ENCODE measurements at places on chromosomes 2 and 18.

- peak; percentile 21 for DNase-seq
Observed at GRCh38 chr2:209977386-209978239, 24.8 kb upstream of the RPE start.

DNA sequence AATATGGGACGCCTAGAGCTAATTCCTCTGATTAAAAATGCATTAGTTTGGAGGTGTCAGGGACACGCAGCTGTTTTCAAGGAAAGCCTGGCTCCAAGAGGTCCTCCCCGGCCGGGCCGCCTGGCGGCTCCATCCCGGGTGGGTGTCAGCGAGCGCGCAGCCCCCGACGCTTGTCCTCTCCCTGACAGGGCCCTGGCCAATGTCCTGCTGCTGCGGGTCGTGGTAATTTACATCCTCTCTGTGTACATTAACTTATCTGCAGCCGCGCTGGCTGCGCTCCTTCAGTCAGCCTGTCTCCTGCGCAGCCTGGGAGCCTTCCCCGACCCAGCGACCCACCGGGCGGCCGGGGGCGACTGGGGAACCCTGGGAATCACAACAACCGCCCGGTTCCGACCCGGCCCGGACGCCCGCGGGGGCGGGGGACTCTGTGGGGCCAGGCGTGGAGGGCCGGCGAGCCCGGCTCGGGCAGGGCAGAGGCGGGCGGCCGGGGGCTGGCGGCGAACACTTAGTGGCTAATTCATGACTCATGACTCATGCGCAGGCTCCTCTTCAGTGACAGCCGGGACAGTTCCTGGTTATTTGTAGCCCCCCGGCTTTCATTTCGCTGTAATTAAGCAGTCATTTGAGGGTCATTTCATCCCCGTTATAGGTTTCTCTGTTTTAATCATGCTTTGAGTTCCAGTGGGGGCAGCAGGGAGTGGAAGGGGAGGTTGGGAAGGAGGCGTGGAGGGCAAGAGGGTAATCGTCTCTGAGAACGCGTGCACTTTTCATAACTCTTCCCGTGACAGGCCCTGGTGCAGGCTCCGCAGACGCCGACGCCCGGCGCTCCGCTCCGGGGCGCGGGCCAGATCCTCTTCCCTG lies 141.9 kb upstream of the CTAGE1 start:
- DNase-seq, result peak; percentile 38

DNA sequence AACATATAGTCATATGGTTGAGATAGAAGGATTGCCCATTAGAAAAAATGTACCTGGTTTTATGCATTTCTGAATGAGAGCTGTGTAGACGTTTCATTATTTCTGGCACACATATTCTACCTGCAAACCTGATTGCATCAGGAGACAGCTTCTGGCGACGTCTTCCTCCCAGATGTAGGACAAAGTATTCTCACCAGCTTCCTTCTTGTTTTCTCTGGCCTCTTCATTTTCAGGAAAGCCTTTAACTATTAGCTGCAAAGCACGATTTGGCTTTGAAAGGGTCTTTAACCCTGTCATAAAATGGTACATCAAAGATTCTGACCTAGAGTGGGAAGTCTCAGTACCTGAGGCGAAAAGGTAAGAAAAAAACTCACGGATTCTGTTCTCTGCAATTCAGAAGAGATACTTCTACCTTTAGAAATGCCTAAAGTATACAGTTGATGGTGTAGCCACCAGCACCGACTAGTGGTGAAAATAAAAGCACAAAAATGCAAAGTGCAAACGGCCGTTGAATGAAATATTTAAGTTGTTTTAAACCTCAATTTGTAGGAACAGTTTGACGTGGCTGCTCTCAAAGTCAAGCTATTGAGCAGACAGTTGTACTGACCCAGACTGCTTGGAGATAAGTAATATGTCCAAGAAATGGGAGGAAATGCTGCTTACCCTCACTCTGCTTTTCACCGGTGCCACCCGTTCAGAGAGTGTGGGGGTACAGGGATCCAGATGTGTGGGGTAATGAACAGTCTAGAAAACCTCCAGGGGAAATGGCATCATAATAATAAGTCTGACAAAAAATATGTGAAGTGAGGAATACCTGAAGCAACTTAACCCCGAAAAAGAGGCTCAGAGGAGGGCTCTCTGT lies 20.2 kb downstream of the IL18RAP start:
- peak; percentile 10 for DNase-seq

GRCh38 chr2:213224366-213224765 lies 59.9 kb upstream of the SPAG16 start:
- DNase-seq, result no peak

- no peak for DNase-seq
Observed at GRCh38 chr2:118449401-118449800, 361.1 kb downstream of the INSIG2 start.

DNA sequence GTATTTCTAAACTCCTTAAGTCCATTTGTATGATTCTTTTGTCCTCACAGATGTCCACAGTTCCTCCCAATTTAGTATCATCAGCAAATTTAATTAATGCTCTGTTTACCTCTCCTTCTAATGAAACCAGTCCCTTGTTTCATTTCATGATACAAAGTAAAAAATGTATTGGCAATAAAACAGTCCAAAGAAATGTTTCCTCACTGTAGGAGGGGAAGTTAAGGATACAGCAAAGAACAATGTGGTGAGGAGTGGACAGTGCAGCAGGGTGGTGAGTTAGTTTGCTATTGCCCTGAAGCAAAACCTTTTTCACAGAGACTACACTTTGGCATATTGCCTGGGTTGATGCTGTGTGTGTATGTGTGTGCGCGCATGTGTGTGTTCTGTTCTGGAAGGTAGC lies 401.5 kb downstream of the ARHGAP15 start:
- no peak for DNase-seq

DNA sequence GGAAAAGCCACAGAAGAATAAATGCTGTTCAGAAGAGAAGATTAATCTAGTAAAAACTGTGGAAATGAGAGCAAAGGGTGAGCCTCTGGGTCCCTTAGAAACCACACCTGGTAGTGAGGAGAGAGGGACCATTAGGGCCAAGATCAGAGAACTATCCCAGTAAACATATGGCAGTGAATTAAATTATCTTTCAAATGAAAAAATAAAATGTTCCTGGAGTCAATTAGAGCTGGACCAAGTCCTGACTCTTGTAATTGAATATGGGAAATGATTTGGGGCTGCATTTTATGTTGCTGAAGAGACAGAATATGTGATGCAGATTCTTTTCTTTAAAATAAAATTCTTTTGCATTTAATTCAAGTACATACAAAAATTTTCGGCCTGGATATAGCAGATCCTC lies 62.2 kb upstream of the PAX3 start:
- no peak for DNase-seq

- DNase-seq, result no peak
Observed at GRCh38 chr2:224147174-224147573, 108.1 kb upstream of the SERPINE2 start.

DNA sequence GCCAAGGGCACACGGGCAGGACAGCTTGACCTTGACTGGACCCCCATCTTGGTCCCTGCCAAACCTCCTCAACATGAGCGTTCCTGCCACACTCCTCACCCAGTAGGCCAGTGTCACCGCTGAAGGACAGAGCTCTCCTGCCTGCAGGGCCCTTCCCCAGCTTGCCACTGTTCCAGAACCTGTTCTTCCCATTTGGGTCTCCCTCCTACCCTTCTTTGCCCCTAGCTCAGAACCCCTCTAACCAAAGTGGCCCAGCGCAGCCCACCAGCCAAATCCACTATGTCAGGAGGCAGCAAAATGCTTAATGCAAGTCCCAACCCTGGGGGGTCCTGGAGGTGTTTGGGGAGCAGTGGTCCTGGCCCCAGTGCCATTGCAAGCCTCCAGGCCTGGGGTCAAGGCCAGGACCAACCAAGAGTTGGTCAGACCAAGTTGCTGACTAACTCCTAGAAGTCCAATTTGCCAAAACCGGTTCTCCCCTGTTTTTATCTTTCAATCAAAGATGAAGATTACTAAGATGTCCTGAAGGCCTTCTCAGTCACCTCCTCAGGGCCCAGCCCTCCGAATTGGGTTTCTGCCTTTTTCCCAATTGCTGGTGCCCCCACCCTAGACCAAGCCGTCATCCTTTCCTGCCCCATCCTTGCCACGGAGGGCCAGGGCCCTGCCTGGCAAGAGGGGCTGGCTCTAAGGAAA lies 4.5 kb upstream of the ASPRV1 start:
- DNase-seq, result no peak

DNA sequence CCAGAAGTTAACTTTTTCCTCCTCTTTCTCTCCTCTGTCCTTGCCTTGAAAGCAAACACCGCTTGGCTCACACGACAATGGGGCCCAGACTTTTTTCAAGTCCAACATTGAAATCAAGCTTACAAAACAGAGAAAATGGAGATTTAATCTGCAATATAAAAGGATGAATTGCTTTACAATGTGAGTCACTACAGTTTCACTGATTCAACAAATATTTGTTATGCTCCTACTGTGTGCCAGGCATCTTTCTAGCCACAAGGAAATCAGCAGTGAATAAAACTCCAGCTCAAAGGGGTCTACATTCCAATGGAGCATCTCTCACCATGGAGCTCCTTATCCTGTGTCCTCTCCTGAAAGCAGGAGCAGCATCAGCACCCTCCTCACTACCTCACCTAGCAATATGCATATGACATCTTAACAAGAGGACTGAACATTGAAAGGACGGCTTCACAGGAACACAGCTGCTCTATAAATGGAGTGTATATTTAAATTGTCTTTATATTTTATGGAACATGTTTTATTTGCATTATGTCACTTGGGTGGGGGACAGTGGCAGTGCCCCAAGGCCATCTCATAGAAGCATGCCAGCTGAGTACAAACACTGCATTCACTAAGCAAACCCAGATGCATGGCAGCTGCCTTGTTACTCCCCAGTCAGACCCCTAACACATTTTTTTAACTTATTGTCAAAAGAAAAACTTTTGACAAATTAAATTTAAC lies 39.5 kb downstream of the PKDCC start:
- no peak for DNase-seq

DNA sequence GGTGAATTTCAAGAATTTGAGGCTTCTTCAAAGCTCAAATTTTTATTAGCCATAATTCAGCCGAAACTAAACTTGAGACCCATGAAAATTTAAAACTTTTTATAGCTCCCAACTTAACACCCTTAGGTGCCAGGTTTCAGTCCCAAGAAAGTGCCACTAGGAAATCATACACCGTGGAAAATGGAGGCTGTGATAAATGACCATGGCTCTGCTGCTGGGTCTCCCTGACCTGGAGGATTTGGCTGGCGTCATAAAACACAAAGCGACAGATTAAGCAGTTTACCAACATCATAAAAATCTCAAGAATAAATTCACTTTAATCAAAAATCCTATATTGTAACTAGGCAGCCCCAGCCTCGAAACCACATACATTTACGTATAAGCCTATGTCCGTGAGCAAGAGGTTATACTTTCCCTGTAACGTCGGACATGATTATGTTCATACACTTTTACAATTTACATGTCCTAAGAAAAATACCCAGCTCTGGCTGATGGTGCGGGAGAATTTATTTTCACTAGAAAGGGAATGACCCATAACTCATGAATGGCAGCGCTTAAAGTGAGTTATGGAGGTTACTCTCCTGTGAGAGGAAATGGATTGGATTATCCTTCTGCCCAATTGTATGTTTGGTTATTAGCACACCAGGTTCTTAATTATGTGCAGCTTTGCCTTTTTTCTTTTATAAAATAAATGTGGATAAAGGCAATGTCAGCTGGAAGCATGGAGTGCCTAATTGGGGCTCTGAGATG lies 329.4 kb downstream of the AGPS start:
- no peak for DNase-seq

DNA sequence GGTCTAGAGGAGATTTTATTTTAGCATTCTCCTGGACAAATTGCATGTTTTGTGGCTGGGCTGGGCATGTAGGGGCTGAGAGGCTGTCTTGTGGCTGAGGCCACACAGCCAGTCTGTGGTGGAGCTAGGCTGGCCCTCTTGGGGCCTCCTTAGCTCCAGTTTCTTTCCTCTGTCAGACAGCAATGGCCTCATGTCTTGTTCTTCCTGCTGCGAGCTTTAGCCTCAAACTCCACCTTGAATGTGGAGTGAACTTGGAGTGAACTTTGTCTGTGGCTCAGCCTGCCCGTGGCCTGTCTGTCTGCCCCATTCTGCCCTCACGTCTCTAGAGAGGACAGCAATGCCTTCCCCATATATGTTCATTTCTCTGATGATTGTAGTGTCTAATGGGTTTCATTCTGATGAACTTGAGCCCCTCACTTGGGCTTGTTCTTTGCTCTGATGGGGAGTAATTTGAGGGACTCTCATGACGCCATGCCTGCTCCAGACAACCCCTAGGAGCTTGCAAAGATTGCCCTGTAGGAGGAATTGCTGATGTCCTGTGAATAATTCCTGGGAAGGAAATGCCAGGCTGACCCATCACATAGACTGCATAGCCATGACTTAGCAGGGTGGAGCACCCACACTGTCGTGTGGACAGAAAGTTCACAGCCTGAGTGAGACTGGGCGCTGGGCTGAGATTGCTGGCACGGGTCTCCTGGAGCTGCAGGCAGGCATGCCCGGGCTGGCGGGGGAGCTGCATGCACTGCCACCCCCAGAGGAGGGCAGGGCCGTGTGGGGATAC lies 42.6 kb downstream of the ASAP2 start:
- no peak for DNase-seq

- no peak for DNase-seq
Observed at GRCh38 chr2:88114889-88115288, 13.0 kb downstream of the FABP1 start.

DNA sequence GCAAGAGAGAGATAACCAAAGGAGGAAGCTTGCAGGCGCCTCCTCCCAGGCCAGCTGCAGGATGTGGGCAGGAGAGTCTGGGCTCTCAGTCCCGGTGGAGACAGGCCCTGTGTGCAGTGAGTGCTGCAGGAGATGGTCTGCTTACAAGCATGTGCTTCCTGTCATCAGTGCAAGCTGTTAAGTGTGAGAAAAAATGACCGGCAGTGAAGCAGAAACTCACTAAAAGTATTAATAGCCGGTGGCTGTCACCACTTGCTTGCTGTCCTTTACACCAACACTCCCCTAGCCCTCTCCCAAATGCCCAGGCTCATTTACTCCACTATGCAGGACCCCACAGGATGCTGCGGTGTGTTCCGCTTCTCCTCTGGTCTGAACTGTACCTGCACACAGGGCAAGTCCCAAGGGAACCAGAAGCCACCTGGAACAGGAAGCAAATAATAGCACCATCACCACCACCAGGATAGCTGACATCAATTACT lies 435.6 kb upstream of the HS6ST1 start:
- DNase-seq, result no peak

GRCh38 chr2:84958135-84959059 lies 12.6 kb upstream of the KCMF1 start:
- DNase-seq, result peak; percentile 76

DNA sequence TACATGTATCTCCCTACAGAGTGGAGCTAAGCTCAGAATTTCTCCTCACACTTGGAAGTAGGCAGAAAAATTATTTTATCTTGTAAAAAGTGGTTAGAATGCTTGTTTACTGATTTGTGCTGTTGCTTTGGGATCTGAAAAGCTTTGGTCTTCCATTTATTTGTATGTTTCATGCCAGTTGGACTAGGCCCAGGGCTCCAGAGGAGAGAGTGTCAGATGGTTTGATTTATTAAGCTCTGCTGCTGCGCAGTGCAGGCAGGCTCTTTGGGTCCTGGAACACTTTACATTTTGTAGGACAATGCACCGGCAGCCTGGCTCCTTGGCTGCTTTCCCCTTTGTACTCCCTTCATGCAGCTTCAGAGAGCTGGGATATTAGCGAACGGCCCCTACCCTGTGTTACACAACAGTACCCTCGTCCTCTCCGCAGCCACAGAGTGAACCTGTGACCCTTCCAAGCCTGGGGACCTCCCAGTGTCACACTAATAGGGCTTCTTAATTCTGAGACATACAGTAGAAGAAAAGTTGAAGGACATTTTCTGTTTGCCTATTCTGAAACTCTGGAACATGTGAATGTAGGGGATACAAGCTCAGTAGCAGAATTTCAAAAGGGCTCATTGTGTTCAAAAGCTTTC lies 56.7 kb upstream of the EML6 start:
- DNase-seq, result no peak

- no peak for DNase-seq
Observed at GRCh38 chr2:122858075-122858702, 1102.7 kb downstream of the TSN start.
